Left ventricle myocardium inferior (tissue), 1 donor: ENCODE measurements at places on chromosomes 3 and 15. TPM values are rescaled to one million over a fixed set of nuclear protein-coding genes. Genes with fewer than 3 reads are reported as not detected.
A peak's percentile ranks its signal among the peaks of the same experiment; 100 is the strongest.

DNA sequence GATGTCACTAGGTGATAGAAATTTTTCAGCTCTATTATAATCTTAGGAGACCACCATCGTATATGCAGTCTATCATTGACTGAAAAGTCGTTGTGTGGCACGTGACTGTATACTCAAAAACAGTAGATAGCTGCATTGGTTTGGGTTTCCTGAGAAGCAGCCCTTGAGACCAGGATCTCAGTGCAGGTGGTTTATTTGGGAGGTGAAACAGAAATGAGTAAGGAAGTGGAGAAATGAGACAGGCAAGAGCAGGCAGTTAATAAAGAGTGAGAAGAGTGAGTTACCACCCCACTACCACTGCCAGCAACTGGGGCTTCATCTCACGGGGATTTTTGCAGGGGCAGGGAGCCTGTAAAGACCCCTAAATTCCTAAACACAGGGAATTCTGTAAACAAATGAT lies 221.0 kb downstream of the SHQ1 start:
- H3K36me3 ChIP-seq = no peaks in the 10 kb centered on the region
- no peaks in the 10 kb centered on the region for H3K27me3 ChIP-seq
- no peaks in the 10 kb centered on the region for H3K4me1 ChIP-seq
- DNase-seq = no peak
- no peak overlapping the region for H3K27ac ChIP-seq

- no peak for DNase-seq
- H3K36me3 ChIP-seq = no peaks in the 10 kb centered on the region
- H3K4me1 ChIP-seq = no peaks in the 10 kb centered on the region
- no peak overlapping the region for H3K27ac ChIP-seq
Observed at GRCh38 chr3:154745929-154746328, 315.9 kb upstream of the GPR149 start.

DNA sequence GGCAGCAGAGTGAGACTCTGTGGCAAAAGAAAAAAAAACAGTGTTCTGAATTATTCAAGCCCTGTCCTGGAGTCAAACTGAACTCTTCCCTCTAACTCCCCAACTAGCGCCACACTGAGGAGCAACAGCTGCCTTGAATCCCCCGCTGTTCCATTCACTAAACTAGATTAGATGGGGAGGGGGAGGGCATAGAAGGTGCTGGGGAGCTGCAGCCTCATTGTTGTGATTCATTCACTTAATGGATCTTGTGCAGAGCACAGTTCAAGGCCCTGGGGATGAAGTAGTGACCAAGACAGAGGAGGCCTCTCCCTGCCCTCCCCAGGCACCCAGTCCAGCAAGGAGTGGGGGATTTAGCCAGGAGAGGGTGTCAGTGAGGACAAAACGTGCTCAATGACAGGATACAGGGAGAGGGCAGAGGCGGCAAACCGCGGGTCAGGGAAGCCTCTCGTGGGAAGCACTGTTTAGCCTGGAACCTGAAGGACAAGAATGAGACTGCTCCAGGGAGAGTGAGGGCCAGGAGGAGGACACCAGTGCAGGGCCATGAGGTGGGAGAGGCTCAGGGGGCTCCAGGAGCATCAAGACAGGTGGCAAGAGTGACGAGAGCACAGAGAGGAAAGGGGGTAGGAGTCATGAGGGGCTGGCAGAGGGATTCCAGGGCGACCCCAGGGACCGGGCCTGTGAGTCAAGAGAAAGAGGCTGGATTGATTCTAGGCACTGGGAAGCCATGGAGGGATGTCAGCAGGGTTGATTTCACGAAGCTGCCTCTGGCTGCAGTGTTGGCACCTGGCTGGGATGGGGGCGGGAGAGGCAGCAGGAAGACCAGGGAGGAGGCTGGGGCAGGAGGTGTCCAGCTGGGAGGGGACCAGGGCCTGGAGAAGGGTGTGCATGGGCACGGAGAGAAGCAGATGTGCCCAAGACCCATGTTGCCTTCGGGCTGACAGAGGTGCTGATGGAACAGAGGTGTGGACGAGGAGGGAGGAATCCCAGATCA lies 31.4 kb downstream of the ALS2CL start:
- no peaks in the 10 kb centered on the region for H3K36me3 ChIP-seq
- no peak for DNase-seq
- no peak overlapping the region for H3K4me3 ChIP-seq
- peaks cover 73% of the 10 kb centered on the region for H3K4me1 ChIP-seq

The PSTPIP1 gene
- total RNA-seq = 3.5 TPM

DNA sequence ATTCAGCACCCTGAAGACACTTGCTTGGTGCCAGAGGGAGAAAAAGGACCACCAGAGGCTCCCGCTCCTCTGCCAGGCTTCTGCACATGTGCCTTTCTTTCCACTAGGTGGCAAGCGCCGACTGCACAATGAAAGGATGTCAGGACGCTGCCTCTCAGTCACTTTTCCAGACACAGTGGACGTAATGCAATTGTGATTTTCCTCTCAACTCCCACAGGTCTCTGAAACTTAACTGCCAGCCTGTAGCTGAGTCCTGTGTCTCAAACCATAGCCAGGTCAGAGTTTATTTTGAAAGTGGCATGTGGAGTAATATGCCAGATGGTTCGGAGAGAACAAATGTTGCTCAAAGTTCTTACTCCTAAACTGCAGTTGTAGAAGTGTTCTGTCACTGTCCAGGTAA lies 162.9 kb downstream of the ITPR1 start:
- peak; percentile 45 for DNase-seq
- H3K27me3 ChIP-seq = no peaks in the 10 kb centered on the region
- H3K4me1 ChIP-seq = peaks cover 17% of the 10 kb centered on the region
- H3K36me3 ChIP-seq = peaks cover 32% of the 10 kb centered on the region
- H3K4me3 ChIP-seq = no peak overlapping the region
